ENCODE measurements at places on chromosomes 12 and 14.

GRCh38 chr14:47966076-47966810 lies 290.8 kb upstream of the MDGA2 start:
- DNase-seq: no peak

GRCh38 chr14:28102814-28103213 lies 663.8 kb upstream of the FOXG1 start:
- no peak for DNase-seq

- no peak for DNase-seq
Measured at GRCh38 chr14:29461506-29461905, 466.1 kb downstream of the PRKD1 start.

GRCh38 chr12:91555436-91556415 lies 373.1 kb upstream of the DCN start:
- DNase-seq: no peak

DNA sequence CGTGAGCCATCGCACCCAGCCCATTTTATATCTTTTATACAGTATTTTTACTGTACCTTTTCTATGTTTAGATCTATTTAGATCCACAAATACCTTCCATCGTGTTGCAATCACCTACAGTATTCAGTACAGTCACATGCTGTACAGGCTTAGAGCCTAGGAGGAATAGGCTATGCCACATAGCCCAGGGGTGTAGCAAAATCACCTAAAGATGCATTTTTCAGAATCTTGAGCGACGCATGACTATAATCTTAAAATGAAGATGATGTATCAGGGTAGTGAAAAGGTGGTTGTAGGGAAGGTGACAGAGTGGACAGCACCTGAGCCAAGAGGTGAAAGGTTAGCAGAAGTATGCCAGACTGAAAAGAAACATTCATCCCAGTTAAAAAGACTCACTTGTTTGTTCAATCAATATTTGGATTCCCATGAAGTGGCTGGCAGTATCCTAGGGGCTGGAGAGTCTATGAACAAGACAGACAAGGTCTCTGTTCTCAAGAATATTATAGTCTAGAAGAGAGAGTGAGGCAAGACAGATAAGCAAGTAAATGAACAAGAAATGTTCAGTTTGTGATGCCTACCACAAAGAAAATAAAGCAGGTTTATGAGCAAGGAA lies 3.6 kb downstream of the SPRING1 start:
- no peak for DNase-seq

DNA sequence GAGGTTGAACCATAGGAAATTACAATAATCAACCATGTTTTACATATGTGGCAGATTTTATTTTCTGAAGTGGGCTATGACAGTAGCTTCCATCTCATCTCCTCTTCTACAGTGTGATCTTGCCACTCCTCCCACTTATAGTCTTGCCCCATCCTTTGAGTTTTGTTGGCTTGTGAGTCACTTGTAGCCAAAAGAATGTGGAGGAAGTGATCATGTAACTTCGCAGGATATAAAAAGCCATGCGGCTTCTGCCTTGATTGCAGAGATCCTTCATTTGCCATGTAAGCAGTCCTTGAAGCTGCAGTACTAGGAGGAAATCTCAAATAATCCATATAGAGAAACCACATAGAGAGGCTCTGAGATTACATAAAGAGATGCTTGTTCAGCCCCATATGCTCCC lies 13.7 kb upstream of the ZNF84 start:
- DNase-seq: no peak

- DNase-seq: no peak
Measured at GRCh38 chr12:95997911-95998510, 1.9 kb upstream of the HAL start.

DNA sequence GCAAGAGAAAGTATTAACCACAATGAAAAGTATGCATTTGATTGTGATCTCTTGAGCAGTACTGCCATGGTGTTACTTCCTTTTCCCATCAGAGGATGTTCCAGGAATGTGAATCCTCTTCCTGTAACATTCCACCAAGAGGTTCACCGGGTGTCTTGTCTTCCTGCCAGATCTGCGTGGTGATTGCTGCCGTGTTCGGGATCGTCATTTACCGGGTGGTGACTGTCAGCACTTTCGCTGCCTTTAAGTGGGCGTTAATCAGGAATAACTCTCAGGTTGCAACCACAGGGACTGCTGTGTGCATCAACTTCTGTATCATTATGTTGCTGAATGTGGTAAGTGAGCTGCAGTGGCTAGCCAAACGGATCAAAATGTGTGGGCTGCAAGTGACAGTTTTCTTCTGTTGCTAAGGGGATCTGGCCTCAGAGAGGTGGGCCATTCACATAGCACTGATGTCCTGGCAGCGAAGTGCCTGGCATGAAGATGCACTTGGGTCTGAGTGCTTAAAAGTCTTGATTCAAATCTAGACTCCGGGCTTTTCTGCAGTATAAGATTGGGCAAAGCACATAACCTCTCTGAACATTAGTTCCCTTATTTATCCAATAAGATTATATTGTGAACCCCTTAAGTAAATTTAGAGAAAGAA lies 123.4 kb downstream of the SLC5A8 start:
- DNase-seq: no peak

- no peak for DNase-seq
Measured at GRCh38 chr12:47367912-47368537, 288.3 kb upstream of the AMIGO2 start.

DNA sequence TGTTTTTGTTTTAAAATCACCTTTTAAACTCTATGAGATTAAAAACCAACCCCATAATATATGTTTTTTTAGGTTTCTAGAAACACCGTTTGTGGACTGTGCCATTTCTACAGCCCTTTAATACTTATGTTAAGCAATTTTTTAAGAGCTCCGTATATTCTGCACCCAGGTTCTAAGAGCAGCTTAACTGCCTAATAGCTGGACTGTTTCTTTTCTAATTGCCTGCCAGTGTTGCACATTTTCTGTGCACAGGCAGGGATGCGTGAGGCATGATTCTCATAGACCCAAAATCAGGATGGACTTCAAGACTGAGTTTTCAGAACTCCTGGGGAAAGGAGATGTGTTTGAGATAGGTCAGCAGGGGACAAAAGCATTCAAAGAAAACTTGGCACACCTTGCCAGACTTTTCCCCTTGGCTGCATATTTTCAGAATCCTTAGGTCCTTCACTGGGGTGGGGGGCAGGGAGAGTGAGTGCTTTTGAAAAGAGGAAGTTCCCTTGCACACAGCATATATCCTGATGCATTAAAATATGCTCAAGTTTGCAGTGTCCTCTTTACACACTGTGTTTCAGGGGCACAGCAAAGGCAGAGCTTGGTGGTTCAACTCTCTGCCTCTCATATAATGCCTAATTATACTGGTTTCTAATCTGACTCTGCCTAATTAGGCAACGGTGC lies 27.9 kb downstream of the TMEM30B start:
- no peak for DNase-seq

GRCh38 chr12:107339932-107340331 lies 246.6 kb upstream of the CRY1 start:
- no peak for DNase-seq

DNA sequence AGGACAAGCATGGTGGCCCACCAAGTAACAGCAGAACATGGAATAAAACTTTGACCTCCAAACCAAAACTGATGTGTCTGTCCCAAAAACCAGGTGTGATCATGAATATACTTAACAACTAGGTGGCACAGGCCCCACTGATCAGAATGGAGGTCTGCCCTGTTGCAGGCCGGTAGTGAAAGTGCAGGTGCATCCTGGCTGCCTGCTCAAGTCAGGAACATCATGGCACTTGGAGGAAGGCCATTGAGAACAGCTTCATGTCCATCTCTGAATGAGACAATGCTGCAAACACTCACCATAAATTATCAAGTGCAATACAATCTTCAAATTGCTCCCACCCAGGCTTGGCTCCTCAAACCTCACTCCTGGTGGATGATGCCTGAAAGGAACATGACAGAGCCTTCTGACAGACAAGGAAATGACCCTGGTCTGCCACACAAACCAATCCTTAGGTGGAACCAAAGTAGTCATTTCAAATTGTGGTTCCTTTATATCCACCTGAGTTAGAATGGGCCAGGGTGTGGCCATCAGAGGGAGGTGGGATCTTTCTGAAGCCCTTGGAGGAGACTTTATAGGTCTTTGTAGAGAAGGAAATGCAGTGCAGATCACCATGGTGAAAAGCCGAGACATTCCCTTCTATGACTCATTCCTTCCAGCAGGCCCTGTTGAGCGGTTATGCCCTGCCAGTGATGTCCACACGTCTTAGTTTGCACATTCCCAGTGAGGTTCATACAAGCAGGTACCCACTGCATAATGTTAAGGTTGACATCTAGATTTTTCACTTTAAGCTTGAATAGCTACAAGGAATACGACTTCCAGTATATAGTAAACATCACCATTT lies 36.0 kb downstream of the EGLN3 start:
- no peak for DNase-seq

DNA sequence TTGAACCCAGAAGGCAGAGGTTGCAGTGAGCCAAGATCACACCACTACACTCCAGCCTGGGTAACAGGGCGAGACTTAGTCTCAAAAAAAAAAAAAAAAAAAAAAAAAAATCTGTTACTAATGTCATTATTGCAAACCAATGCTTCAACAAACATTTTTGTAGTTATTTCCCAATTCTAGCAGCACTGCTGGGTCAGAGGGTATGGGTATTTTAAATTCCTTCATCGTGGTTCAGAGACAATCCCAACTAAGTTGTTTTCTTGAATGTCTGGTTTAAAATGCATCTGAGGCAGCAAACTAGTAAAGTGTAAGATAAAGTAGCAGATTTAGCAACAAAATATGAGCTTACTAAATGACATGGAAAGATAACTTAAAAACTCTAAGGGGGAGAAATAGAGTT lies 65.6 kb downstream of the FERMT2 start:
- no peak for DNase-seq

GRCh38 chr12:32249777-32250176 lies 143.1 kb downstream of the BICD1 start:
- no peak for DNase-seq

DNA sequence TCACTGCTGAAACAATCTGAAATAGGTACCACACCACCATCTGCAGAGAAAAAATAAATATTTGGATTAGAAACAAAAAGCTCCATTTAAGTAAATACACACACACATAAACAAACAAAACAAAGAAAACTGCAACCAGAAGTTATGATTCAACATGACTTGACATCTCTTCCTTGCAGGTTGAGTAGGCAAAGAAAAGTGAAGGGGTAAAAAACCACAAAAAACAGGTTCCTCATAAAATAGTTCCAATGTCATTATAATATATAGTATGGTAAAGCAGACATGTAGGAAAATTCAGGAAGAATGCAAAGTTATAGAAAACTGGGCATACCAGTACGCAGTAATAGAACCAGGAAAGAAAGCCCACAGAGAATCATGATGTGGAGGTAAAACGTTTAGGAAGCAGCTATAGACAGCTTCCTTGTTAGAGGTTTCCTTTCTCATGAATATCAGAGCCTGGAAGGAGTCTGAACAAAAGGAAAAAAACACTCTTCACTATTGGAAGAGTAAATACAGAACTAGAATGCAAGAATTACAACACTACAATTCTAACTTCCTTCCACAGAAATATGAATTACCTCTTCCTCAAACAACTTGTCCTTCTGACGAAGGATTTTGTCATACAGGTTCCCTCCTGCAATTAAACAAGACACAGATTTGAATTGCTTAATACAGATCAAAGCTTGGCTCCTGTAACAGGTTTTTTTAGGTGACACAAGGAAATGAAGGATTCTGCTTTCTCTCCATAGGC lies 6.1 kb downstream of the NEK9 start:
- DNase-seq: no peak

DNA sequence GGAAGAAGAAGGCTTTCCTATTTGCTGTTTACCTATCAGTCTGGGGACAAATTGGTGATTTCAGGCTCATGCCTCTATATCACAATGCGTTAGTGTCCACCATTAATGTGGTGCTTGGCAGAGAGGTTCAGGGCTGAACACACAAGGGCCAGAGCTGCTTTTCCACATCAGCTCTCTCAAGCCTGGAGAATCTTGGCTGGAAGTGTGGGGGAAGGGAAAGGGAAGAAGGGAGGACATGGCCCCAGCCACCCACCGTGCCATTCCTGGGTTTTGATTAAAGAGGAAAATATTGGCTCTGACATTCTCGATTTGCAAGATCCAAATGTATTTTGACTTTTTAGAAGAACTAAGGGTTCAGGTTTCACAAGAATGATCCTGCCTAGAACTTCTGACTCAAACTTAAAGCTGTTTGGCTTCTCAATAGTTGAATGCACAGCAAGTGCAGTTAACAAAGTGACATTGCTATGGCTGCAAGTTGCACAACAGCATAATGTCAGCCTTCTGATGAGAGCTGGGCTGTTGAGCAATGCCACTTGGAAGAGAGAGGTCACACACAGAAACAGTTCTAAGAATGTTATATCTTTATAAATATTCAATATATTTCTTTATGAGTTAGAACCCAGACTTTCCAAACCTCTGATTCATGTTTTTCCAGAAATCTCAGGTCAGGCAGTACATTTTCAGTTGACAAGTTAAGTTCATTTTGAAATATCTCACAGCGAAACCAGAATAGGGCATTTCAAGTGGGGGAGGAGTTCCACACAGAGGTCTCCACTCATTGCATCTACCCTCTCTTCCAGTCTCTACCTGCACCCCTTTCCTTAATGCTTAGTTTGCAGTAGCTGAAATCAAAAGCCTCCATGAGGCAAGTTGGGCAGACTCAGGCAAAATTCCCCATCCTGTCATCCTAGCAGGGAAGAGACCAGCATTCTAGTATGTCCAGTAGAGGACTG lies 25.3 kb downstream of the IGF1 start:
- DNase-seq: no peak

GRCh38 chr12:107557026-107557425 lies 128.6 kb upstream of the PWP1 start:
- DNase-seq: no peak

- no peak for DNase-seq
Measured at GRCh38 chr14:89232265-89233070, 184.6 kb downstream of the FOXN3 start.

DNA sequence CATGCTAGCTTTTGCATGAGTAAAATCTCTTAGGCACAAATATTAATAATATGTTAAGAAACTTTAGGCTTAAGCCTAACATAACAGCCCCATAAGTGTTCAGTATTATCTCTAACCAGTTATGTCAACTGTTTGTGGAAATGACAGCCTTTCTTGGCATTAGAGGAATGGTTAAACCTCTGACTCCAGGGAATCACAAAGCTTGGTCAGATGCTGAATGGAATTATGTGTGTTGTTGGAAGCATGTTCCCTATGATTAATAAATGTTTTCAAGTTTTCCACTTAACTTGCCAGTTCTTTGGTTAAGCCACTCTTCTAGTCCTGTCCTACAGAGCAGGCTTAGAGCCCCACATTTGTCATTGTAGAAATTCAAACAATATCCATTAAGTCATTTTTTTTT lies 17.0 kb downstream of the PSEN1 start:
- DNase-seq: no peak

GRCh38 chr12:77362509-77363210 lies 297.3 kb upstream of the E2F7 start:
- DNase-seq: no peak

Data from activated CD4-positive, alpha-beta T cell treated with anti-CD3 and anti-CD28 coated beads, Interleukin-2, amount 50 U/mL, for 1 hour (primary cell).